ENCODE measurements at places on chromosomes 4 and X. TPM values are rescaled to one million over a fixed set of nuclear protein-coding genes. Genes with fewer than 3 reads are reported as not detected.
A peak's percentile ranks its signal among the peaks of the same experiment; 100 is the strongest.

GRCh38 chrX:320126-320783 is 1.7 kb upstream of the GTPBP6 start:
- no peak for DNase-seq

- DNase-seq, result no peak
Observed at GRCh38 chr4:73705056-73705432, 35.3 kb upstream of the CXCL8 start.

- DNase-seq, result peak; percentile 10
Observed at GRCh38 chr4:165783626-165784025, 89.4 kb upstream of the TLL1 start.

DNA sequence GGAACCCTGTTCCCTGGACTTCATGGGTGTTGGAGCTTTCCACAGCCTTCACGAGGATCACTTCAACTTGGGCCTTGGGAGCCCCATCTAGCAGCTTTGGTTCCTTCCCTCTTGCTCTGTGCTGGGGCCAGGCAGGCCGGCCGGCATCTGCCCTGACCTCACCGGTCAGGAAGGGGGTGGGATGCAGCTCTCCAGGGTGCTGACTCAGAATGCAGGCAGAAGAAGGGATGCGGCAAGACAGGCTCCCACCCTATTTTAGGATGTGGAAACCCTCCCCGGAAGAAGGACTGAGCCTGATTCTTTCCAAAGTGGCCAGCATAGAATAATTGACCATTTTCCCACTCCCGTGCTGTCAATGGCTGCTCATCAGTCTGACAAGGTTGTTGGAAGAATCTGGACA is 47.1 kb downstream of the FHDC1 start:
- DNase-seq, result no peak

DNA sequence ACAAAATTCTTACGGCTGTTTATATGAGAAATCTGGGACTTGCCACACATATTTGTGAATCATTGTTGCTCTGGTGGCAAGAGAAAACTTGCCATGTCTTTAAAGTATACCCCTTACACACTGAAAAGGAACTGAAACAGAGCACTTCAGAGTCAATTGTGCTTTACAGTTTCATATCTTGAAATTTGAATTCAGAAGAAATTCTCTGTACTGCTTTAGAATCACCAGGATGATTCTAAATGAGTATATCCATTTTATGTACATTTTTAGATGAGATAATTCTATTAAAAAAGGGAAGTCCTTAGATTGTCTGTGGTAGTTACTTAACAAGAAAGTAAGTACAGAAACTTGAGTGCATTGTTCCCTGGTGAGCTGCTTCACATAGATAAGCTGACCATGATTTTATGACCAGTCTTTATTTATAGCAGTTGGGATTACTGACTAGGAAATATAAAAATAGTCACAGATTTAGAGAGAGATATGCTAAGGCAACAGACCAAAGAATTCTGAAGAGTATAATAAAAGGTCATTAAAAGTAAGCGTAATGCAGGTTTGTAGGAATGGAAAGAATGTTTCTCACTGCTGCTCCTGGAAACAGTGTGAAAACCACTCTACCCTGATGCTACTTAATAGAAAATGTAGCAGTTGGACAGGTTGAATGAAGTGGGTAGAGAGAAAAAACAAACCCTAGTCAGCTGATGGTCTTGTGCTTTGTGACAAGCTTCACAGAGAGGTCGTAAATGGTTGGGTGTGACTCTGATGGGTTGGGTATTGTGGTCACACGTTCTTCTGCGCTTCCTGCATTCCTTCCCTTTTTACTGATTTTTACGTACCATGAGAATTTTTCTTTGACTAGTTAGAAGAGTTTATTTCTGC is 41.0 kb downstream of the FNIP2 start:
- DNase-seq, result peak; percentile 43

- no peak for DNase-seq
Observed at GRCh38 chr4:1608196-1608820, 75.8 kb downstream of the FAM53A start.

DNA sequence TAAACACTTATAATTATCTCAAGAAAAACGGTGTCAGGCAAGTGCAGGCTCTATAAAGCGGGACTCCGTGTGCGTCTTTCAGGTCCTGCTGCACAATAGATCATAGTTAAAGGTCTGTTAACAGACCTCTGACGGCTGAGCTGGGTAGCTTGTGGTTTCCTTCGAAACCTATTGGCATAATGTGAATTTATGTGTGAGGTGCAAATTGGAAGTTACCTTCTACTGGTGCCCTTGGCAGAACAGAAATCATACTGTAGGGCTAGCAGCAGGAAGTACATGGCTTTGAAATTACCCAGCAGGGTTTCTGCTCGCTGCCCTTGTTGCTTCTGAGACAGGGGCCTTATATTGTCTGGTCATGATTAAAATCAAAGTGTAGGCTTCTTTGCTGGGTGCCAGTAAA is 216.4 kb upstream of the HAND2 start:
- DNase-seq, result no peak

DNA sequence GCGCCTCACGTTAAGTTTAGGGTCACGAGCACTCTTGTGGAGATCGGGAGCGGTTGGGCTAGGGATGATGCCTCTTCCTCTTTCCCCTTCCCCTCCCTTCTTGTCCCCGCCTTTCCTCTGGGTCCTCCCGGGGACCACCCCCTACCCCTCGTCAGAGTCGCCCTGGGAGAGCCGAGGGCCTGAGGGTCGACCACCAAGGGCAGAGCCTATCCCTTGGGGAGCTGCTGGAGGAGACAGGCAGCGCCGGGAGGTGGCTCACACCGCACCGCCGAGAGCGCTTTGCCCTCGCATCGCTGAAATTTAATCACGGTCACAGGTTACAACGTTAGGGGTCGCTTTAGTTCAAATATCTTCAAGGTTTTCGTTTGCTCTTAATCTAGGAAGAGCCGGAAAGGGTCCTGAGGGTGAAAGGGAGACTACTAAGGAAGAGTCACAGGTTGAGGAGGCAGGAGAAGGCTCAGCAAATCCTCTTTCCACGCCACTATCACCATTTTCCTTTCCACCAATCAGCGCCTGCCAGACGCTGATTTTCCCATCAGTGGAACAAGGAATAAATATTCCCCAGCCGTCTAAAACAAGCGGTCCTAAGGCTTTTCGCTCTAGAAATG is 528 bp upstream of the SNCA start:
- DNase-seq, result no peak

- no peak for DNase-seq
Observed at GRCh38 chr4:78069859-78070258, 12.7 kb downstream of the FRAS1 start.

GRCh38 chrX:17597836-17598439 is 139.4 kb upstream of the SCML1 start:
- peak; percentile 77 for DNase-seq

- peak; percentile 14 for DNase-seq
Observed at GRCh38 chrX:130081421-130082045, 28.8 kb downstream of the ELF4 start.

DNA sequence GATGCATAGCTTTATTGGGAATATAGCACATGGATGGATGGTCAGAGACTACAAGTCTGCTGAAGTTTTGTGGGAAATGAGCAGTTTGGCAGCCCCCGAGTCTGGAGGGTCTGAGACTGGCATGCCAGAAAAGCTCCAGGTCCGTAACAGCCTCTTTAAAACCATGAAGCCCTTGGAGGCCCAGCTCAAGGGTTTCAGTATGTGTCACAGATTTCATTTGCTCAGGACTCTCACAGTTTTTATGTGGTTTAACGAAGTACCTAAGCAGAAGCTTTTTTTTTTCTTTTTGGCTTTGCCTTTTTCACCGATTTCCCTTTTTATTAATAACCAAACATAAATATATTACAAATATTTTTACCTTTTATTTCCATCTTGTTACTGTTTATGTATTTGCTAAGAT is 30.6 kb upstream of the TMEM184C start:
- DNase-seq, result no peak

DNA sequence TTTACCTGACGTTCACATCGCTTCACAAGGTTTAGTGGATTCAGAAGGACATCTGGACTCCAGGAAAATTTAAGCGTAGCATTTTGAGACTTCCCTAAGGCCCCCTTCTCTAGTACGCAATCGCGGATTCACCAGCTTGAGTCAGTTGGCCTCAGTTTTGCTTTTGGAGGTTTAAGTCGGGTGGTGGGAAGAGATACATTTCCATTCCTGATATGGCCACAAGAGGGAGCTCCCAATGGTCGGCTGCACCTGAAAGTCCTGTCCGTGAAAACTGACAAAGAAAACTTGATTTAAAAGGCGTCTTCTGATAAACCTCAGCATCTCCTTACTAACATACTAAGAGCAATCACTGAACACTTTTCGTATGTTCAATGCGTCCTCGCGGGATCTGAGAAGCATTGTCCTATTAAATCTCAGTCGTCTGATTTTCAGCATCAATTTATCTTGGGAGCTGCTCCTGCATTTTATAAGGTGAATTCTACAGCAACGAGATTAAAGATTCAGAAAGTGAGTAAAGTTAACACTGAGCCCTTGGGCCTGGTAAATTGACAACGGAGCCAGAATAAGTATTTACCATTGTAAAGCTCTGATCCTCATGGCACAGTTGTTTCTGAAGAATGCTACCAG is 50.6 kb downstream of the LGI2 start:
- no peak for DNase-seq

GRCh38 chr4:8081621-8082516 is 76.7 kb downstream of the ABLIM2 start:
- no peak for DNase-seq

DNA sequence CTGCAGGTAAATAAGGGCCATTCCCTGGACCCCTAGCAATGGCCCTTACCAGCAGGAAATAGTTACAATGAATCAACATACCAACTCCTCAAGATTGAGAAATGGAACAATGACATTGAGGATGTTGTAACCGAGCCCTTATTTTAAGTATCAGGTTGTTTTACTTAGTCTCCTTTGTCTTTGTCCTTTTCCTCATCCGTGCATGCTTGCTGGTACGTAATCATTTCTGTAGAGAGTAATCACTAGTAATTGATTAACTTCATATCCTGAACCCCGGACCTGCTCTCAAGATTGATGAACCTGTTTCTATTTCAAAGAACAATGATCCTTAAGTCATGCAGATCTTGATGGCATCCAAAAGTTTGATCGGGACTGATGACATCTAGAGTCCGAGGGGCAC is 98.6 kb upstream of the LANCL3 start:
- no peak for DNase-seq

DNA sequence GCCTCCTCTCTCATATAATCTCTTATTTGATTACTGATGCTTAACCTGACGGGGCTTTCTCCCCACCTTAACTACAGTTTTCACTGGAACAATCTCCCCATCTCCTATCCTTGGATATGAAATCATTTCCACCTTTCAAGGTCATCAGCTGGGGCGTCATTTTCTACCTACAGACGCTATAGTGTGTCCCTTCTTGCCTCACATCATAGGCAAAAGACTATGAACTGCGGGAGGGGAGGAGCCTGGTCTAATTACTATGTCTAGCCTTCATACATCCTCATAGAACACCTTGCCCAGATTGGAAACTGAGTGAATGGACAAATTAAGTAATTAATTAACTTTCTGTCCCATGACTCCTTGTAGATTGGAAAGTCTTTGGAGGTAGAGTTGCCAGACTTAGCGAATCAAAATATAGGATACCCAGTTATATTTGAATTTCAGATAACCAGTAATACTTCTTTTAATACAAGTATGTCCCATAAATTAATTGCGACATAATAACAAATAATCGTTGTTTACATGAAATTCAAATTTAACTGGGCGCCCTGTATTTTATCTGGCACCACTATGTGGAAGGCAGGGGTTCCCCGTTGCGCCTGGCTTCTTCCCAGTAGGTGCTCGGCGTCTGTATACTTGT is 752 bp upstream of the ATP6AP2 start:
- DNase-seq, result no peak

DNA sequence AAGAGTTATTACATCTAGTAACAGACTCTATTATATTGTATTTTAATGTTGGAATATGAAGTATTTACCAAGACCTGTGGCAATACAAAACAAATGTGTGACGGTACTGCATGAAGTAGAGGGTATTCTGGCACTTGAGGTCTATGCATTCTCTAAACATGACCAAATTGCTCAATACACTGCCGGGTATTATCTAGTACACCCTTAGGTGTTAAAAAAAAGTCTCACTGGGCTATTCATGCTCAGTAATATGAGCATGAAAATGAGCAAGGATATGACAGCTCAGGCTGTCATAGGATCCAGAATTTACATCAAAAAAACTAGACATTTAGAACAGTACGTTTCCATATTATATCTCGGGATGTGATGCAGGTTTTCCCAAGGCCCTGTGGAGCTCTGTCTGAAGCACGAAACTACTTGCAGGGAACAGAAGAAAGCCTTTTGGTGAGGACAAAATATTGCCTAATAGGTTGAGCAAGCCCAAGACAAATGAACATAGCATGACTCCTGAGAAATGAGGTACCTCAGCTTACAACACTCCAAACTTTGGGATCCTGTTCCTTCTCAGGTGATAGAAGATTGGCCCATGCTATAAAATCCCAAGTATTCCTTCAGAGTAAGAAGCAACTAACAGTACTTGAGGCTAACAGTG is 74.1 kb upstream of the MAOA start:
- DNase-seq, result no peak

GRCh38 chr4:125520258-125520990 is 205.7 kb downstream of the FAT4 start:
- no peak for DNase-seq

GRCh38 chr4:139669890-139670289 is 4.3 kb downstream of the MGST2 start:
- no peak for DNase-seq

DNA sequence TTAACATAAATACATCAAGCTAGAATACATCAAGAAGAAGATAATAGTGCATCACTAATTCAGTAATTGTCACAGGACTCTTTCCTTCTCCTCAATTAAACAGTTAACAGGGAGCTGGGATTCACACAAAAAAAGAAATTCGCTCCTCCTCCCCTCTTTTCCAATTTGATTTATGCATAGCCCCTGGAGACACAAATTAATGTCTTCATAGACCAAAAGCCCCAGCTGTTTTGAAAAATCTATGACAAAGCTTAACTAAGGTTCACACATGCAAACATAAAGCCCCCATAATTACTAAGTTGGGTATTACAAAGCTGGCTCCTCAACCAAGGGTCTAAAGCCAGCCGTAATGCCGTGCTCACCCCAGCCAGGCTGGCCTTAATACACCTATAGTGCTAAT is 61.2 kb downstream of the ENOX2 start:
- DNase-seq, result no peak

DNA sequence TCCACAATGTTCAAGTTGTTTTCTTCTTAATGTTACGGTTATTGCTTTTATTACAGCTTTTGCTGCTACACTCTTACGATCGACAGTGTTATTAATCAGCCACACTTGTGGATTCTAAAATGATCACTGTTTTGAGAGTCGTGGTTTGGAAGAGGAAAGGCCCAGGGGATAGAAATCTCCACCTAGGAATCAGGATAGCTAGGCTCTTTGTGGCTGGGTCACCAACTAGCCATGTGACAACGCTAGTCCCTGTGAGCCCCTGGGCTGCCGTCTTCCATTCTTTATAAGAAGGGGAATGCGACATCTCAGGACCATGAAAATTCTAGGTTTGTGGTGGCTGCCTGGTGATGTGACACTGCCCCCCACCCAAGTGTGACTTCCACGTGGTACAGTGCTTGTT is 380 bp downstream of the SLC34A2 start:
- no peak for DNase-seq

Gene GABRG1
- not detected for total RNA-seq

Gene DCX
- total RNA-seq, result not detected

Gene GDPD2
- total RNA-seq, result not detected

Gene SASH3
- 2.4 TPM for total RNA-seq

Gene EMCN
- 29.6 TPM for total RNA-seq

Gene CFI
- total RNA-seq, result 11.0 TPM

Gene FIP1L1
- total RNA-seq, result 36.3 TPM

Gene CXCL10
- total RNA-seq, result not detected

Gene QRFPR
- 3.0 TPM for total RNA-seq
